Endothelial cell (in vitro differentiated cells): ENCODE measurements at places on chromosomes 7 and 10.

DNA sequence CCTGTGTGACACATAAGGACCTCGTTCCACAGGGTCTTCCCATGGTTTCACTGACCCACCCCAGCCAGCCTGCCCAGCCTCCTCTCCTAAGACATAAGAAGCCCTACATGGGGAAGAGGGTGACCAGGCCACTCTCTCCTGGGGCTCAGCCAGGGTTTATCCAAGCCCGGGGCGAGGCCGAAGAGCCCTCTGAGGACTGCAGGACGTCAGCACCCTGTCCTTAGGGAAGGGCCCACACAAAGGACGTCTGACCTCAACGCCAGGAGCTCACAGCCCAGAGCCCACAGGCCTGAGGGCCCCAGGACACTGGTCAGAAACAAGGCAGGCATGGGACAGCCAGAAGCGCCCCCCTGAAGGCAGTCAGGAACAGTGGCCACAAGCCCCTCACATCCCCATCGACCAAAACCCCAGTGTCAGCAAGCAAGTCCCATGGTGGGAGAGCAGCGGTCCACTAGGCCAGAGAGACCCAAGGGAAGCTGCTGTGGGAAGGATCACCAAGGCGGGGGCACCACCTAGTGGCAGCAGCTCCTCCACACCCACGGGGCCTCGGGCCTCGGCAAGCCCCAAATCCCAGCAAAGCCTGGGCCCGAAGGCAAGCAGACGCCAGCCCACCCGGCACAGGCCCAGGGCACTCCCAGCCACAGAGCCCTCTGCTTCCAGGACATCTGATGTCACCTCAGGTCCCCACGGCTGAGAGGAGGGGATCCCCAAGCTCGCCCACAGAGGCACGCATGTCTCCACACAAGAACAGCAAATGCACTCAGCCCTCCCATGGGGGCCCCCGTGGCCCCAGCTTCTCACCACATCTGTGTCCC is 23.4 kb downstream of the MAD1L1 start:
- peaks cover 41% of the 10 kb centered on the region for H3K36me3 ChIP-seq
- no peak overlapping the region for H3K27ac ChIP-seq
- H3K4me3 ChIP-seq: no peak overlapping the region
- DNase-seq: peak; percentile 78
- no peaks in the 10 kb centered on the region for H3K4me1 ChIP-seq
- H3K27me3 ChIP-seq: peaks cover 7% of the 10 kb centered on the region

DNA sequence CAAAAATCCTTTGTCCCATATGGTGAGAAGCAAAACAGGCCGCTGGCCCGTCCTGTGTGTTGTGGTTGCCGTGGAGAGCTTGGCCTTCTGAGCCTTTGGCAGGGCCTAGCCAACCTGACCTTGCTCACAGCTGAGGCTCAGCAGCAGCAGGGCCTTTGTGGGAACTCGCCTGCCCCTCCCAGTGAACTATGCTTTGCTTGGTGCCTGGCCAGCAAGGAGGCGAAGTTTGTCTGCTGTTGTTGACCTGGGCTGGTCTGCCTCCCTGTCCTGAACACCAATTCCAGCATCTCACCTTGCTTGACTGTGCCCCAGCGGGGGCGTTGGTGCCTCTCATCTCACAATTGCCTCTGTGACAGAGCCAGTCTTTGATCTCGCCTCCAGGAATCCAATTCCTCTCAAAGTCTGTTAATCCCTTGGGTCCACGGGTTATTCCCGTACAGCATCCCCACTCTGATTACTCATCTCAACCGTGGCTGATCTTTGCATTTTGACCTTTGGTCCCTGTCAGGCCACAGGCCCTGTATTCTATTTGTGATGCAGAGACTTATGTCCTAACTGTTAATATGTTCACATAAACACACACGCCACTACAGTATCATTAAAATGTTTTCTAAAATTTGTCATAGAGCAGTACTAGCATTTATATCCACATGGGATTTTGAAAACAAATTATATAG is 22.6 kb downstream of the EPDR1 start:
- peaks cover 8% of the 10 kb centered on the region for H3K4me1 ChIP-seq
- peak; percentile 29 for DNase-seq
- H3K27me3 ChIP-seq: no peaks in the 10 kb centered on the region
- H3K27ac ChIP-seq: peak overlapping the region; percentile 64
- H3K4me3 ChIP-seq: no peak overlapping the region

DNA sequence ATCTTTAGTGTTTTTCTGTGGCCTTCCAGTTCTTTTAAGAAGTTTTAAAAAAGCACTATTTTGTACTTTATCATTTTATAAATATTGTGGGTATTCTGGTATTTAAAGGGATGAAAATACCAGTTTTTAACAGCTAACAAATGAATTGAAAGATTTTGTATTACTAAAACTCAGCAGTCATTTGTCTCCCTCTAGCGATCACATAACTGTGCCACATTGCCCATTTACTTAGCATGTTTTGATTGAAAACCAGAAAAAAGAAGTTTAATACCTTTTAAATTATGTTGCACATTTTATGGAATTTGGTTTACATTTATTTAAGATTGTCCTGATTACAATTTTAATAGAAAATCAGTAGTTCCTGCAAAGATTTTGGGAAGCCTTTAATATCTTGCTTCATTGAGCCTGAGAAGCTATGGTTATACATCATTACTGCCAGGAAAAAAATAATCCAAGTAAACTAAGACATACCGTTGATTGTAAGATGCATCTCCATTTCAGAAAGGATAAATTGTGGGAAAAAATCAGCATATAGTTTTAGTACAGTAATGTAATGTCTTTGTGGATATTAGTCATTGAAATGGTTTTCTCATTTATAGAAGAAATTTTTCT is 34.9 kb downstream of the TAX1BP1 start:
- no peak overlapping the region for H3K27ac ChIP-seq
- no peaks in the 10 kb centered on the region for H3K4me1 ChIP-seq
- H3K36me3 ChIP-seq: peaks cover 6% of the 10 kb centered on the region
- H3K27me3 ChIP-seq: no peaks in the 10 kb centered on the region

GRCh38 chr7:31082017-31082416 is 29.9 kb downstream of the ADCYAP1R1 start:
- peaks cover 9% of the 10 kb centered on the region for H3K27me3 ChIP-seq
- H3K36me3 ChIP-seq: peaks cover 15% of the 10 kb centered on the region
- peak overlapping the region; percentile 97 for H3K27ac ChIP-seq
- no peak for DNase-seq

DNA sequence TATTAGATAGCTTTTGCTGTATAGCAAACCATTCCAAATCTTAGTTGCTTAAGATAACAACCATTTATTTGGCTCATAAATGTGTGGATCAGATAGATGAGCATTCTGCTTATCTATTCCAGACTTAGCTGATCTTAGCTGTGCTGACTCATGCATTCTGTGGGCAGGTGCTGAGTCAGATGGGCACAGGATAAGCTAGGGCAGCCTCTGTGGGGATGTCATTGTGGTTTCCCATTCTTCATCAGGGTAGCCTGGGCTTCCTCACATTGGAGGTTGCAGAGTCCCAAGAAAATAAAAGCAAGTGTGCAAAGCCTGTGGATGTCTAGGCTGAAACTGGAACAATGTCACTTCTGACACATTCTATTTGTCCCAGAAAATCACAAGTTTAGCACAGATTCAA is 917.0 kb downstream of the TYW1 start:
- H3K4me1 ChIP-seq: no peaks in the 10 kb centered on the region
- no peak overlapping the region for H3K27ac ChIP-seq
- no peak for DNase-seq
- H3K4me3 ChIP-seq: no peak overlapping the region

DNA sequence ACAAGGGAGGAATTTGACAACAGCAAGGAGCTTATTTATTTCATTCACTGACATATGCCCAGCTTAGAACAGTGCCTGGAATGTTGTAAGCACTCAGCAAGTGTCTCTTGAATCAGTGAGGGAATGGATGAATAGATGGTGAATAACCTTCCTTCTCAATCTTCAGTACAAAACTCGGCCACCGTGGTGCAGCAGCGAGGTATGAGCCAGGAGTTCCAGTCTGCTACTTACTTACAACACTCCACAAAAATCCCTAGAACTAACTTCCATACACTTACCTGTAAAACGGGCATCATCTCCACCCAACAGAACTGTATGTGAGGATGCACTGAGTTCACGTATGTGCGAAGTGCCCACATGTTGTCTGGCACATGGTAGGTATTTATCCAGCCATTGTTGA is 237.4 kb downstream of the WDR11 start:
- H3K4me3 ChIP-seq: no peak overlapping the region
- H3K27ac ChIP-seq: no peak overlapping the region
- DNase-seq: peak; percentile 49
- H3K4me1 ChIP-seq: no peaks in the 10 kb centered on the region

DNA sequence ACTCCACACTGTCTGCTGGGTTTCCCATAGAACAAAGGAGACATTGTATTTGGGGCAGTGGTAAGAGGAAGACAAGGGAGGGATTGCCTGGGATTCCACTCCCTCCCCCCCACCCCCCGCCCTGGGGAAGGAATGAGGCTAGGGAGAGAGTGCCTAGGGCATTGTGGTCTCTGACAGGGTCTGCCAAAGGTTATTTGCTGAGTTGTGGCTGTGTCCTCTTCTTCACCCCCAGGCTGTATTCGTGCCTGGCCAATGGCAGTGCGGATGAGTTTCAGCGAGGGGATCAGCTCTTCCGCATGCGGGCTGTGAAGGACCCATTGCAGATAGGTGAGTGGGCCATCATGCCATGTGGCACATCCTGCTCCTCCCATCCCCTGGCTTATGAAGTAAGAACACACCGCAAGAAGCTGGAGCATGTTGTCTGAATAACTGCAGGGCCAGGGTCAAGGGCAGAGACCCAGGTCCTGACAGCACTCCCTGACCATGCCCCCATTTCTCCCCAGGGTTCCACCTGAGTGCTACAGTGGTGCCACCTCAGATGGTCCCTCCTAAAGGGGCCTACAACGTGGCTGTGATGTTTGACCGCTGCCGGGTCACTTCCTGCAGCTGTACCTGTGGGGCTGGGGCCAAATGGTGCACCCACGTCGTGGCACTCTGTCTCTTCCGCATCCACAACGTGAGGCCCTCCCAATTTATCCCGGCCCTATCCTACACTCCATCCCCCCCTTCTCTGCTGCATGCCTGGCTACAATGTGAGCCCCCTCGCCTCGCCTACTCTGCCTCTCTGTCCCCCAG is 3.7 kb downstream of the ZSWIM8 start:
- no peak for DNase-seq
- H3K4me1 ChIP-seq: peaks cover 16% of the 10 kb centered on the region
- H3K27ac ChIP-seq: no peak overlapping the region
- H3K27me3 ChIP-seq: peaks cover 14% of the 10 kb centered on the region

DNA sequence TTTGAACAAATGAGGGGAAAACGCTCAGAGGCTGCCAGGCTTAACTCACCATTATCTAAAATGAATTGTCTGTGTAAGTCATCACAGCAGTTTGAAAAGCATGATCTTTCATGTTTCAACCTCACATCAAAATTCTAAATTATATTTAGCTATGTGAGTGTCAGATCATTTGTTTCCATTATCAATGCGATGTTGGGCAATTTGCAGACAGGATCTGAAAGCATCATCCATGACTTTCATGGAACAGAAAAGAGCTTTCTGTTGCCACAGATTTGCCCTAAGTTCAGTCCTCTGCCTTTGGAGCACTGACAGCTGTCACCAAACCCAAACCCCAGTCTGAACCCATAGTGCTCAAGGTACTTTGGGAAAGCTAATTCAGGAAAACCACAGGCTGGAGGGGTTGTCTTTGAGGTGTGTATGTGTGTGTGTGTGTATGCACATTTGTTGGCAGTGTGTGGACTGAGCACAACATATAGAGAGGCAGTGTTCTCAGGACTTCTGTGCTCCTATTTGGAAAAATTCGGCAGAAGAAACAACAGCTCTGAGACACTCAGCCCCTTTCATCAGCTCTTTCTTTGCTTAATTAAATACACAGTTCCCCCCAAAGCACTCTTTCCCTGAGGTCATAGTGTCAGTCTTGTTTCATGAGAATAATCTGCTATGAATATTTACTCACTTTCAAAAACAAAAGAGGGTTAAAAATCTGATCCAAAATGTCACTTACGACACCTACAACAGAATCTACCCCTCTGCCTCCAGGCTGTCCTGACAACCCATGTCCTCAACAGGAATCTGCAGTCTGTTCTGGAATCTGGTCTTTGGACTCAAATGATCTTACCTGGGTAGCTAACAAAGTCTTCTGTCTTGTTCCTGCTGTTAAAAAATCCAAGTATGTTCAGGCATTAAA is 188.5 kb upstream of the KLF14 start:
- H3K4me3 ChIP-seq: no peak overlapping the region
- DNase-seq: no peak
- H3K36me3 ChIP-seq: no peaks in the 10 kb centered on the region
- no peaks in the 10 kb centered on the region for H3K4me1 ChIP-seq
- H3K27me3 ChIP-seq: peaks cover 1% of the 10 kb centered on the region

DNA sequence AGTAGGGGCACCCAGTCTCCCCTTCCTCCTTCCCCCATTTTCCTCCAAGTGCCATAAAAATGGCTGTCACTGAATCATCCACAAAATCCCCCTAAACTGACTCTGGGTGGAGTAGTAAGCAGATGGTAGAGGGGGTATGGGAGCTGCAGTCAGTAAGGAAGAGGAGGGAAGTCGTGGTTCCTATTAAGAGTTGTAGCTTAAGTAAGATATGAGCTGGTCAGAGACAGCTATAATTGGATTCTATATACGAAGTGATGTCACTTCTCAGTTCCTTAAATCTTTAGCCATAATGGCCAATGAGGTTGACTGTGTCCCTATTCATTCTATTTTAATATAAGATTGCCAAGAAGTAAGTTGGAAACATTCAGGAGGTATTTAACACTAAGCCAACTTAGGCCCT is 131.7 kb downstream of the SLC16A9 start:
- no peak overlapping the region for H3K27ac ChIP-seq
- H3K4me3 ChIP-seq: no peak overlapping the region
- DNase-seq: no peak
- H3K27me3 ChIP-seq: no peaks in the 10 kb centered on the region
- H3K4me1 ChIP-seq: no peaks in the 10 kb centered on the region
- H3K36me3 ChIP-seq: no peaks in the 10 kb centered on the region

DNA sequence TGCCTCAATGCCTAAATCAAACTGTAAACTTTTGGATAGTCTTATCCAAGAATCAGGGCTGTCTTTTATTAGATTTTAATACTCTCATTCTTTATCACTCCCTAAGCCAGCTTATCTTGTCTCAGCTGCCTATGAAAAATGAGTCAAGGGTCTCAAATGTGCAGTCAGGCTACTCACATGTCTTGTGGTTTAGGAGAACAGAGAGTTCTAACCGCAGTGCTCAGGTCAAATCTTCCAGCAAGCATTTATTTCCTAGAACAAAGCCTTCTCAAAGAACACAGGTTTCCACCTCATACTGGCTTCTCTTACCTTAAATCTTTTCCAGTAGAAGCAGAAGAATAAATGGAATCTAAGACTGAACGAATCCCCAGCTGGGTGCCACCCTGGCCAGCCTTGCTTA is 23.5 kb downstream of the HTR5A start:
- peaks cover 7% of the 10 kb centered on the region for H3K27me3 ChIP-seq
- H3K4me1 ChIP-seq: peaks cover 17% of the 10 kb centered on the region
- DNase-seq: no peak

- H3K4me1 ChIP-seq: peaks cover 4% of the 10 kb centered on the region
- DNase-seq: no peak
- H3K27ac ChIP-seq: no peak overlapping the region
- no peak overlapping the region for H3K4me3 ChIP-seq
Measured at GRCh38 chr10:31242902-31243301, 76.1 kb upstream of the ZEB1 start.

DNA sequence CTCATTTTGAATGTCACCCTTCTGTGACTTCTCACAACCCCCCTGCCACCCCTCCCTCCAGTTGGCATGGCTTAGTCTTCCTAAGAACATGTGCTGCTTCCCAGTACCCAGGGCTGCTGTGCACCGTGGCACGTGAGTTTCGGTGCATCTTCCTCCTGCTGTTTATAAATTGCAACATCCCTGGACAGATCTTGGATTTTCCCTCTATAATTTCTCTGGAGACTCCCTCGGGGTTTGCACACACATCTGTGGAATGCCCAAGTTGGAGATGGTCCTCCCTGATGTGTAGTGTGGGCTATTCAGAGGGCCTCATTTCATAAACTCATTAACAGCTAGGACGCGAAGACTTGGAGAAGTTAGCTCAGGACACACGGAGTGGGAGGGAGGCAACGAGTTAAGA is 52.9 kb downstream of the IKZF1 start:
- no peaks in the 10 kb centered on the region for H3K36me3 ChIP-seq
- H3K4me3 ChIP-seq: no peak overlapping the region
- H3K27ac ChIP-seq: no peak overlapping the region
